ENCODE measurements at places on chromosomes 12 and 14.

DNA sequence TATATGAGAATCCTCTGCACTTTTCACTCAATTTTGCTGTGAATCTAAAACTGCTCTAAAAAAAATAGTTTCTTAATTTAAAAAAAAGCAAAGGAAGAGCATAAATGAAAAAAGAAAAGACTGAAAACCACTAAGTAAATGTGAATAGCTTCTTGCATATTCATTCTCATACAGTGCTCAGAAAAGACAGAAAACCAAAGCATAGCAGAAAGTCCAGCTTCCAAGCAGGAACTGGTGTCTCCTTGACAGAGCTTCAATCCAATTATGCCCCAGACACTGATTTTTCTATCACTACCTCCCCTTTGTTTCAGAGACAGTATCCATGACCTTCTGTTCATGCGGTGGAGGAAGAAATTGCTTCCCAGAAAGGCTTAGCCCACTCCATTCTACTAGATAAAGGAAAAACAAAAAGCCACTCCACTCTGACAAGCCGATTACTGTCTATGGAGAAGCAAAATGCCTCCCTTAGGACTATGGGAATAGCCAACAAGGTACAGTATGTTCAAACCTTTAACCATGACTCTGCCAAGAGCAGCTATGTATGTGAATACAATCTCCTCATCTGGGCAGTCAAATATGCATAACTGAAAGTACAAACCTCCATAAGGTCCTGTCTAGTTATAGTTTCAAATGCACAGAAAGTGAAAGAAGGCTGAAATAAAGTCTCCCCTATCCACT lies 40.6 kb downstream of the ATF7 start:
- DNase-seq = no peak

- DNase-seq = no peak
Measured at GRCh38 chr12:130462558-130463274, 125.0 kb downstream of the PIWIL1 start.

DNA sequence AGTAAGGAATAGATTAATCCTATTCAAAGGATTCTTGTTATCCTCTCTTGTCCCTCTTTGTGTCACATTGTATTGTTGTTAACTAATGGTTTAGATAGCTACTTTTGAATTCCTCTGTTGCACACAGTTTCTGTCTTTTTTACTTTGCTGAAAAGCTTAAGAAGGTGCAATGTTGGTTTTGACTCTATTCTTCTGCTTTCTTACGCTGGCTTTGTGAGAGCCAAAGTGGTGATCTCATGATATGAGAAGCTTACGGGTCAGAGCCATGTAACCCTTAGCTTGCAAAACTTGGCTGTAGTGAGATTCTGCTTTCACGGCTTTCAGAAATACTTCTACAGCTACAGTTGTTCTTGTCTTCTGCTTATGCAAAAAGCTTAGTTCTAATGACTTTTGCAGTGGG lies 239.7 kb downstream of the TRHDE start:
- DNase-seq = no peak

- no peak for DNase-seq
Measured at GRCh38 chr14:102278631-102278935, 26.4 kb downstream of the MOK start.

GRCh38 chr12:12159988-12160387 lies 89.2 kb downstream of the BCL2L14 start:
- DNase-seq = no peak

DNA sequence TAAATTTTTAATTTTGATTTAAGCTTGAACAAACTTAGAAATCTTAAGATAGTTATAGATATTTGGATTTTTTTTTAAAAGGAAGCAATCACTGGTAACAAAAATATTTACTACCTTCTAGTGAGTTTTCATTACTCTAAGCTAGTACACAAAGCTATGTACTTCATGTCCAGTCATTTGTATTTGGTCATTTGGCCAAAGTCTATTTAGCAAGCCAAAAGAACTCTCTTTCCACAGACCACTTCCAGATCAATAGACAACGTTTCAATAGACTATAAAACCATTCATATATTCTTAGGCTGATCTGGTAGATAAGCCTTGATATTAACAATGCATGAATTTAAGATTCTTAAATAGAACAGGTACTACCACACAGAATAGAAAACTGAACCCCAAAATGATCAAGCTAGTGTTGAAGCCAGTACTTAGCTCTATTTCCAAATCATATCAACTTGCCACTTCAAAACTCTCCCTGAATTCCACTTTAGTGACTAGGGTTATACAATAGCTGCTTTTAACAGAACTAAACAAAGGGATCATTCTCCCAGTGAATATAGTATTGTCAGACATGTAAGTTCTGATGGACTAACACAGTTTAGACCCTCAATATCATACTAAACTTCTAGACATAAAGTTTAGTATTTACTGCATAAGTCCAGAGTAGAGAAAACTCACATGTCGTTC lies 21.7 kb downstream of the CAPRIN2 start:
- DNase-seq = no peak

- DNase-seq = no peak
Measured at GRCh38 chr12:56103823-56104108, 593 bp upstream of the PA2G4 start.

DNA sequence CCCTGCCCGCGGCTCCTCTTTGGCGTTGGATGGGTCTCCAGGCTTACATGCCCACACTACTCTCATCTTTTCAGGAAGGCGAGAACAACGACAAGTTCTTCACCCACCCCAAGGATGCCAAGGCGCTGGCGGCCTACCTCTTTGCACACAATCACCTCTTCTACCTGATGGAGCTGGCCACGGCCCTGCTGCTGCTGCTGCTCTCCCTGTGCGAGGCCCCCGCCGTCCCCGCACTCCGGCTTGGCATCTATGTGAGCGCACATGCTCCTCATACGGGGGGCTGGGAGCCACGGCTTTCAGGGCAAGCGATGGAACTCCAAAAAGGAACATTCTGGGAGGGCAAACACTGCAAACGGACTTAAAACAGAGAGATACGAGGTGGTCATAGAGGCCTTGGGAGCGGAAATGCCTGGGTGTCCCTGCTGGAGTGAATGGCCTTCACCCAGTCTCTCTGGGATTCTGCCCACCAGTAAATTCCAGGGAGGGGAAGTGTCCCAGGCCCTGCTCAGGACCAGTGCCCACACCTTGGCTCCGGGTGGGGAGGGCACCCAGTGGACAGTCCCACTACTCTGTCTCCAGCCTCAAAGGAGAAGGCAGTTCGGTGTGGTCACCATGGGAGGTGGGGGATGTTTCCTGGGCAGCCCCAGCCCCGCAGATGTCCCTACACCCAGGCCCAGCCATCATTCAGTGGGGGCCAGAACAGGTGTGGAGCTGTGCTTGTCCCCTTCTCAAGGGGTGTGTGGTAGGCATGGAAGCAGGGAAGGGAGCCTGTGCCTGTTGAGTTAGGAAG lies 45.0 kb downstream of the TPCN1 start:
- DNase-seq = no peak

GRCh38 chr14:83816761-83817160 lies 1713.2 kb upstream of the FLRT2 start:
- no peak for DNase-seq

GRCh38 chr12:104779134-104779533 lies 179.0 kb downstream of the SLC41A2 start:
- DNase-seq = no peak
